Fibroblast of skin of right quadriceps (primary cell): ENCODE measurements at places on chromosomes 16 and 17.

DNA sequence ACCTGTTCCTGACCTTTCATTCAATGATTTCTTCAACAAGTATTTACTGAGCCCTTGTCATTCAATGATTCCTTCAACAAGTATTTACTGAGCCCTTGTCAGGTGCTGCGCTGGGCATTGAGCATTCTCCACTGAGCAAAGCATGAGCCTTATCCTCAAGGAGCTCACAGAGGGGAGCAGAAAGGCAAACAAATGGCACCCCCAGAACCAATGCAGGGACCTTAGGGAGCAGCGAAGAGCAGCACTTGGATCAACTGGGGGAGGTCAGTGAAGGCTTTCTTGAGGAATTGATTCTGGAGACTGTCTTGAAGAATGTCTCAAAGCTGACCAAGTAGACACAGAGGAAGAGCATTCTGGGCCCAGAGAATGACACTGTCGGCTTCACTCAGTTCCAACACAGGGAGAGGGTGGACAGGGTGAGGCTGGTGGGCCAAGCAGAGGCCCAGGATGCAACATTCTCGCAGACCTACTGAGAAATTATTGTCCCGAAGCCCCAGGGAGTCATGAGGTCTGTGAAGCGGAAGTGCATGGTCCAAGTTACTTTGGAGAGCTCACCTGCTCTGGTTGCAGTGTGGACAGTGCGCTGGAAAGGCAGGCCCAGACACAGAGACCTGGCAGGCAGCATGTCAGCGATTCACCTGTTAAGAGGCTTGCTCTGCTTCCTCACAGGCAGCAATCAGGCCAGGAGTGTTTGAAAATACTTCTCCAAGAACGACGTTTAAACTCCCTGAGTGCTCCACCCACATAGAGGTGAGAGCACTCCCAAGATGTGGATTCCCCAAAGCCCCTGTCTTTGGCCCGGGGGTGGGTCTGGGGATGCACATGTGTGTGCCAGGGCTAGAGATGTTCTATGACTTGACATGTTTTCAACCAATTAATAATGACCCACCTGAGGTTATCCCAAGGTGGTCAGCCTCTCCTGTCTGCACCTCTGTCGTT, 3.2 kb upstream of the MPO start:
- DNase-seq: no peak

- no peak for DNase-seq
Observed at GRCh38 chr17:43581613-43582012, 35.5 kb upstream of the ETV4 start.

GRCh38 chr17:6388416-6388815, 46.5 kb downstream of the AIPL1 start:
- DNase-seq: no peak

DNA sequence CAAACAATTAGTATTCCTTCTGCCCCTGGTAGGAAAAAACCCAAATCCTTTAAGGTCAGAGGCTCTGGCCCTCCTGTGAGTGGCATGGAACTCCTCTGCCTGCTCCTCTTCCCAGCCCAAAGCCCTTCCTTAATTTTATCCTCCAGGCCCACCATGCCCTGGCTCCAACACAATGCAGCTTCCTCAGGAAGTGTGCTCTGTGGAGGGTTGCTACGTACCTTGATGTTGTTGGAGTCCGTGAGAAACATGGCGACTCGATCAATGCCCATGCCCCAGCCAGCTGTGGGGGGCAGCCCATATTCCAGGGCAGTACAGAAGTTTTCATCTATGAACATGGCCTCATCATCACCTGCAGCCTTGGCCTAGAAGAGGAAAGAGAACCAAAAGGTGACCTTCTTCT, 5.3 kb upstream of the ADAT1 start:
- DNase-seq: no peak

GRCh38 chr16:78720416-78720815, 621.0 kb downstream of the WWOX start:
- DNase-seq: no peak

- no peak for DNase-seq
Observed at GRCh38 chr16:79599256-79599836, 1.2 kb downstream of the MAF start.

- no peak for DNase-seq
Observed at GRCh38 chr17:62941358-62941991, 24.6 kb upstream of the TANC2 start.

DNA sequence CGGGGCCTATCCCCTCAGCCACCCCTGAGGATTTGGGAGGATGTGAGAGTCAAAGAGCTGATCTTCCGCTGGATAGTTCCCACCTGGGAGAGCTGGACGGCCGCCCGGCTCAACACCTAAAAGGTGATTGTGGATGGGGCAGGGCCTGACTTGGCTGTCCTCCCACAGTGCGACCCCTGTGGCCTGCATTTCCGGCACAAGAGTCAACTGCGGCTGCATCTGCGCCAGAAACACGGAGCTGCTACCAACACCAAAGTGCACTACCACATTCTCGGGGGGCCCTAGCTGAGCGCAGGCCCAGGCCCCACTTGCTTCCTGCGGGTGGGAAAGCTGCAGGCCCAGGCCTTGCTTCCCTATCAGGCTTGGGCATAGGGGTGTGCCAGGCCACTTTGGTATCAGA, 4.5 kb downstream of the BCL6B start:
- DNase-seq: no peak

GRCh38 chr16:72122916-72123315, 29.3 kb downstream of the DHX38 start:
- DNase-seq: no peak

- peak; percentile 59 for DNase-seq
Observed at GRCh38 chr17:27552276-27552732, 78.7 kb upstream of the LGALS9 start.

GRCh38 chr16:69820926-69821541, 58.9 kb downstream of the WWP2 start:
- peak; percentile 63 for DNase-seq

GRCh38 chr16:89308391-89309333, 91.2 kb downstream of the ZNF778 start:
- no peak for DNase-seq

GRCh38 chr17:8137645-8138373, 13.9 kb upstream of the HES7 start:
- no peak for DNase-seq

GRCh38 chr17:42286411-42287221, 1.7 kb upstream of the STAT5A start:
- DNase-seq: no peak

GRCh38 chr16:68289202-68289601, 21.5 kb downstream of the SLC7A6OS start:
- no peak for DNase-seq

GRCh38 chr16:2845116-2845515, 12.9 kb downstream of the PRSS22 start:
- no peak for DNase-seq

DNA sequence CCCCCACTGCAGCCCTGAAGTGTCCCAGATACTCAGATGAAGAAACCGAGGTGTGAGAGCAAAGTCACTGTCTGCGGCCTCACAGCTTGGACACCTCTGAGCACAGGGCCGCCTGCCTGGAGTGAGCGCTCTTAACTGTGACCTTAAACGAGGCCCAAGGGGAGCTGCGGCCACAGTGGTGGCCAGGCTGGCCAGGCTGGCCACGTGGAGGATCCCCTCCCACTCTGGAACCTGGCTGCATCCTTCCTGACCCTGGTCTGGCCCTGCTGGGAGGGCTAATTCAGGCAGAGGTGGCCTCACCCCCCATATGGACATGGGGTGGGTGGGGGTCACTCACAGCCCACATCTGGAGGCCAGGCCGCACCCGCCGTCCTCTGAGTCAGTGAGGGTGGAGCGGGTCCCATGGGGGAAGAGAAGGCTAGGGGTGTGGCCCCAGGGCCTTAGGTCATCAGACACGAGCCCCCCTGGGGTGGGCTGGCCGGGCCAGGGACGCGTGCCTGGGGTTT, 6.6 kb downstream of the VASN start:
- no peak for DNase-seq

GRCh38 chr16:49274591-49274990, 7.0 kb downstream of the CBLN1 start:
- no peak for DNase-seq
